Stimulated activated naive CD4-positive, alpha-beta T cell treated with Interleukin-2 at 50 U/mL for 16 hours (primary cell): ENCODE measurements at places on chromosomes 12 and 14.

- DNase-seq = no peak
These were observed 1.2 kb upstream of the KMT5A start for GRCh38 chr12:123382684-123383083.

GRCh38 chr12:129887101-129887500 is 16.7 kb downstream of the TMEM132D start:
- no peak for DNase-seq

DNA sequence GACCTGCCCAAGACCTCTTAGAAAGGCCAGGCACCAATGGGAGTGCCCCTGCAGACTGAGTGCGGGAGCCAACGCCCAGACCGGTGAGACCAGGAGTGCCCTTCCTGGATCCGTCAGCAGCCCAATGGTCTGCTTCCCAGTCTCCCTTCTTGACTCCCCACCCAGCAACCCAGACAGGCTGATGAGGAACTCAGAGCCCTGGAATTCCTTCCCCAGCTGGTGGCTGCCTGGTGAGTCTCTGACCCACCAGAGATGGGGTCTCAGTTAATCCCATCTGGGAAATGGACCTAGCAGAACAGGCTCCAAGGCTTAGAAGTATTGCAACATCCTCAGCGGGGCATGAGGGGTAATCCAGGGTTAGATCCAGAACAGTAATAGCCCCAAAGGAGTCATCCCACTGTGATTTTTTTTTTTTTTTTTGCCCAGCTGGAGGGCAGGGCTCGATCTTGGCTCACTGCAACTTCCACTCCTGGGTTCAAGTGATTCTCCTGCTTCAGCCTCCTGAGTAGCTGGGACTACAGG is 1.5 kb upstream of the RASAL1 start:
- no peak for DNase-seq

DNA sequence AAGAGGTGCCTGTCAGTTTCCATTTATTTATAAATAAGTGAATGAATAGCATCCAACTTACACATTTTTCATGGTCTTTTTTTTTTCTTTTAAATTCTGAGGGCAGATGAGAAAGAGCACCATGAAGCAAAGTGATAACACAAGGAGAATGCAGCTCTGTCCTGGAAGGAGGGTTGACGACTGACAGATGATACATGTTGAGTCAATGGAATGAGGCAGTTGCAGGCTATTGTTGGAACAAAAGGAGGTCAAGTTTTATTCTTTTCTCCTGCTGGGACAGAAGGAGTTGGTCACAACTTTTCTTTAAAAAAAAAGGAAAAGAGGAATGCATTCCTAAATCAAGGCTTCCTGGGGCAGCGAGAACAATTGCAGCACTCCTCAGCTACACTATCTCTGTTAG is 119.9 kb upstream of the PLEKHG7 start:
- no peak for DNase-seq

DNA sequence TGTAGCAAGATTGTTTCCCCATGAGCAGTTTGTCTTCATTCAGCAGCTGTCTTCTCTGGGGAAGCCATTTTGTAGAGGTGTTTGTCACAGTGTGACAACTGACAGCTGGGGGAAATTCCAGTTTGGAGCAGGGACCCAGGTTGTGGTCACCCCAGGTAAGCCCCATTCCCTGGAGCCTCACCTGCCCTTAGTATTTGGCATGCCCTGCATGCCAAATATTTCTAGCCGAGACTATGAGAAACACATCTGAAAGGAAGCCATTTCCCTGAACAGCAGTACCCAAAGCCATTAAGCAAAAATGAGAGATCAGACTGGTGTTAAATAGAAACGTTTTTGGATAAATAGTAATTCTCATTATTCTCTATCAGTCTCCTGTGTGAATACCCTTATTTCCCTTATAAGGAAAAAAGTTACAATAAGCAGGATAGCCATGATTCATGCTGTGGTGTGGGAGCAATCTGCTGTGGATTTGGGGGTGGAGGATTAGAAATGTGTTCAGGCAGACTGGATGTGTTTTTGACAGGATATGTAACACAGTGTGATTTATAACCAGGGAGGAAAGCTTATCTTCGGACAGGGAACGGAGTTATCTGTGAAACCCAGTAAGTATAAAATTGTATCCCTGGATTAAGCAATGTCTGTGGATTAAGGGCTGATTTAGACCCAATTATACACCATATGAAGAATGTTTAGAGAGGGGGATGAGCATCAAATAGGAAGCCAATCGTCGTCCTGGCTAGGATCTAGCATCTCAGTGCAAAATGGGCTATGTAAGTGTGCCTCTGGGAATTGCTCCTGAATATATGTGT is 68.9 kb downstream of the DAD1 start:
- no peak for DNase-seq

- DNase-seq = peak; percentile 15
These were observed 1.3 kb downstream of the TRAF3 start for GRCh38 chr14:102778338-102779083.

DNA sequence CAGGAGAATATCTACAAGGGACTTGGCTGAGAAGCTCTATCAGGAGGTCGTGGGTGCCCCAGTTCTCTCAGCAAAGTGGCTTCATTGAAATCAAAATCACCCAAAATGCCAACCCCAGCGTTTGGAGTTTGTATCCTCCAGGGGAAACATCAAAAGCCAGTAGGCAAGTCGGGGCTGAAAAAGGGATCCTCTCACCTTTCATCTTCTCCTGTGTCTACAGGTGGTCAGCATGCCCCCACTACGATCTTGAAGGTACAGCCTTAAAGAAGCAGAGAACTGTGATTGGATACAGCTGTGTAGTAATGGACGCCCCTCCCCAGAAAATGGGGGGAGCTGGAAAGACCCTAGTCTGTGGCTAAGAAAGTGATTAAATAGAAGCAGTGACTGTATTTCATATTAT is 22.2 kb downstream of the HRK start:
- no peak for DNase-seq

DNA sequence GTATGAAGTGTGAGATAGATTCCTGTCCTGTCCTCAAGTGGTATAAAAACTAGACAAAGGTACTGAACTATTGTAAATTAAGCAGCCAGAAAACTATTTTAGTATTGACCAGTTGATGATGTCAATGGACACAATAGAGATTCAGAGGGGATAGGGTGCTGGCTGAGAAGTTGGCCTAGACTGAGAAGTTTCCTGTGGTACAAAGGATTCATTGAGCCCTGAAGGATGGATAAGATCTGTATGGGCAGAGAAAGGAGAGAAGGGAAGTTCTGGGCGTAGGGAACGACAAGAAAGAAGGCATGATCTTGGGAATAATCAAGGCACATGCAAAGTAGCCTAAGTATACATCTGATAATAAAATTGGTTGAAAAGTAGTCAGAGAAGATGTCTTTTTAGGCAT is 44.6 kb downstream of the DAD1 start:
- DNase-seq = no peak

DNA sequence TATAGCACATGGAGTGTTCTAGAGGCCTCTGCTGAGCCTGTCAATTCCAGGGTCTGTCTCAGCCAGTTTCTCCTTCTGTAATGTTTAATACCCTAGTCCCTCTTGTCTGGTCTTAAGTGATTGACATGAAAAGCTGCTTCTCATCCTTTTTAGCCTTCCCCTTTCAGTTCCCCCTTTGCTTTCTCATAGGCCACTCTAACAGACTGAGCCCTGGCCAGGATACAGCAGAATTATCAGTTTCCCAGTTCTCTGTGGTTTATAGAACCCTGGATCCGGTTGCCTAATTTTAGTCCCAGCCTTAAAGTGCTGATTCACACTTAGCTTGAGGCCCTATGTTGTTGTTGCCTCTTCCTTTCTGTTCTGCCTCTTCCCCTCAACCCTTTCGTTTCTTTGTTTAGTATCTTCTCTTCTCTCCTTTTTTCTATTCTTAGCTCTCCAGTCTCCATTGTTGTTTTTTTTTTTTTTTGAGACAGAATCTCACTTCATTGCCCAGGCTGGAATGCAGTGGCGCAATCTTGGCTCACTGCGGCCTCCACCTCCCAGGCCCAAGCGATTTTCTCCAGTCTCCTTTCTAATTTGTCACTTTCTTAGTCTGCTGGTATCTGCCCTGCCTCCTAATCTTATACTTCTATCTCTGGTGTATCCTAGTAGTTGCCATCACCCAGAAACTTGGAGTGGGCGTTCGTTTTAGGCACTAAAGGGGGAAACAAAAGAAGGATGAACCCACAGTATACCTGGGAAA is 2.9 kb upstream of the BIN2 start:
- no peak for DNase-seq

GRCh38 chr12:46205294-46205693 is 63.5 kb downstream of the SLC38A1 start:
- no peak for DNase-seq

- DNase-seq = no peak
These were observed 1.9 kb downstream of the ARHGEF40 start for GRCh38 chr14:21072031-21072473.

GRCh38 chr14:77378701-77379100 is 1.5 kb downstream of the SAMD15 start:
- DNase-seq = no peak

DNA sequence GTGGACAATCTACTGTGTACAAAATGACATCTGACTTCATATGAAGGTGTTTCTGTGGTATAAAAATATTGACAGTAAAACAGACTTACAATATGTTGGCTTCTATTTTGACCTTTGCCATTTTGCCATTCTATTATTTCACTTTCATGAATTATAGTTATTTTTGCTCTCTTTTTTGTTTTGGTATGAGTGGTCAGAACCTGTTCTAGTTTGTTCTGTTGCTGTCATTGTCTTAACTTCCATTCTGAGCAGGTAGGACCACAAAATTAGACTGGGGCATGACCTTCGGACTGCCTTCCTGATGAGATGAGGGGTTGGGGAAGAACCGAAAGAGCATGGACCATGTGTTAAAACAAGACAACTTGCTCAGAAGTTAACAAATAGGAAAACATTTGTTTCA is 36.5 kb upstream of the IFNG-AS1 start:
- DNase-seq = no peak

GRCh38 chr14:67679006-67679405 is 4.6 kb upstream of the VTI1B start:
- no peak for DNase-seq

- no peak for DNase-seq
These were observed 163.4 kb downstream of the ANO6 start for GRCh38 chr12:45379261-45379660.

DNA sequence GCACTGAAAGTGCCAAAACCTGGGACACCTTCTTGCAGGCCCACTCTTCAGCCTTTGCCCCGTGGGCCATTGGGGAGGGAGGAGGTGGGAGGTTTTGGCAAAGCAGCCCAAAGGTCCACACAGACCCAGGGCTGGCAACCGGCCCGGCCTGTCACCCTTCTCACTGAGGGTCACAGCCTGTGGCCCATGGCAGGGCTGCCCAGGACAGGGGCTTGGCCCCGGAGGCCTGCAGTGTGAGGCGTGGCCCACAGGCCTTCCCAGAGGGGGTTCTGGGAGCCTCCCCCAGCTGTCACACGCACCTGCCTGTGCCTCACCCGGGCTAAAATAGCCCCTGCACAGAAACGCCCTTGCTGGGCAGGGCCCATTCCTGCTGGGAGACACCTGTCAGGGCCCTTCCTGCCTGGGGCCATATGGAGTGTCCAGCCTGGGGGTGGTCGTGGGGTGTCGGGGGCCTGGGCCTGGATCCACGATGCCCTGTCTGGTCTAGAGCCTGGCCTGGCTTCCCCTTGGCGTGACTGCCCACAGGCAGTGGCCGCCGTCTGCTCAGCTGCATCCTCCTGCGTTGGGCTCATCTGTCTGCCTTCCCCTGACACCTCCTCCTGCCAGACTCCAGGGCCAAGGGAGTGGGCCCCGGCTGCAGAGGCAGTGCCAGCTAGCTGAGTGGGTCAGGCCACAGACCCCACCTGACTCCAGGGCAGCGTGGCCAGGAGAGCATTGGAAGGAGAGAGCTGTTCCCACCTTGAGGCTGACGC is 19.2 kb downstream of the PACS2 start:
- DNase-seq = no peak

DNA sequence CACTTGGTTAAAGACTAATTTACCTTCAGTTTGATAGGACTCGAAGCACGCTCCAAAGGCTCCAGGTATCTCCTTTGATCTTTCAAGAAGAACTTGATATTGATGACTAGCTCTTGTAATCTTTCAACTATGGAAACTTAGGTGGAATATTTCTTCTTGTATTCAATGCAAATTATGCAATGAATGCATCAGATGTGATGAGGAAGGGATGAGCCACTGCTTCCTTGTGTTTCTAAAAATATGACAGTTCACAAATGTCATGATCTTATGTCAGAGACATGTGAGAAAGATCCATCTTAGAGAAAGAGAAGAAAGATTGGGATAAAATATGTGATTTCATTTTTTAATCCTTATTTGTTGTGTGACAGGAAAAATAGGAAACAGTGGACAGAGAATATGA is 9.9 kb downstream of the RNASE9 start:
- no peak for DNase-seq

GRCh38 chr14:81837304-81837703 is 303.7 kb upstream of the SEL1L start:
- DNase-seq = no peak

DNA sequence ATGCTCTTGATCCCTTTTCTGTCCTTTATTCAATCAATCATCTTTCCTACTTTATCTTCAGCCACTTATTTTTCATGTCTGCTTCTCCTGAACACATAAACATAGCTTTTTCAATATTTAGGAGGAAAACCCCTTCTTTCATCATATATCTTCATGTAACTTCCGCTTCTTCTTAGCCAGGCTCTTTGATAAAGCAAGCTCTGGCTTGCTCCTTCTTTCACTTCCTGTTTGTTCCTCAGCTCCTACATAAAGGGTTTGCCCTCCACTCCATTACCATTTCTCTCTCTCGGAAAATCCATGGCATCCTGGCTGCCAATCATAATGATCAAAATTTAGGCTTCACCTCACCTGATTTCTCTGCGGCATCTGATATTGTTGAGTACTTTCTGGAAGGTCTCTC is 33.7 kb upstream of the HELB start:
- no peak for DNase-seq

GRCh38 chr12:55446326-55446725 is 2.5 kb downstream of the OR6C2 start:
- DNase-seq = no peak

- DNase-seq = no peak
These were observed 88.0 kb downstream of the PCNX1 start for GRCh38 chr14:70995211-70995610.

DNA sequence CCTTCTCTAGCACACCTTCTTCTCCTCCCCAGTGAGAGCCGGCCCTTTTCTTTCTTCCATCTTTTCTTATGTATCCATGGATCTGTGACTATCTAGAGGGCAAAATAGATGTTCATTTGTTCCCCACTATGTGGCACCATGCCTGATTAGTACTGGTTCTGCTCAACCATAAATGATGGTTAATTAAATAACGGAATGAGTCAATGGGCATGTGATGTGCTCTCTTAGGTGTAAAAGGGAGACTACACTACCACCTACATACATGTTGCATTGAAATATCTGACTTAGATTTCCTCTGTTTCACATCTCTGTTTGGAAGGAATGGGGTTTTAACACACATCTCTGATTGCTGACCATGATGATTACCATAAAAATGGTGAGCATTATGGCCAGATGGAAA is 116.5 kb downstream of the BTG1 start:
- no peak for DNase-seq
